Activated T-cell treated with anti-CD3 and anti-CD28 coated beads, Interleukin-2, amount 50 U/mL, for 48 hours (primary cell): ENCODE measurements at places on chromosomes 6 and 20.

DNA sequence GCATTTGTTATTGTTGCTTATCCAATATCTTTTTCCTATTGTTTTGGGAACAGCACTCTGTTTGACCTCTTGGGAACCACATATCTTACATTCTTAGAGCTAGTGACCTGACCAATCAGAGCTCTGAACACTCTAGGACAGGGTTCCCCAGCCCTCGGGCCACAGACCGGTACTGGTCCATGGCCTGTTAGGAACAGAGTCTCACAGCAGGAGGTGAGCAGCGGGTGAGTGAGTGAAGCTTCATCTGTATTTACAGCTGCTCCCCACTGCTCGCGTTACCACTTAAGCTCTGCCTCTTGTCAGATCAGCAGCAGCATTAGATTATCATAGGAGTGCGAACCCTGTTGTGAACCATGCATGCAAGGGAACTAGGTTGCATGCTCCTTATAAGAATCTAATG lies 226.0 kb upstream of the TSHZ2 start:
- no peak for DNase-seq

DNA sequence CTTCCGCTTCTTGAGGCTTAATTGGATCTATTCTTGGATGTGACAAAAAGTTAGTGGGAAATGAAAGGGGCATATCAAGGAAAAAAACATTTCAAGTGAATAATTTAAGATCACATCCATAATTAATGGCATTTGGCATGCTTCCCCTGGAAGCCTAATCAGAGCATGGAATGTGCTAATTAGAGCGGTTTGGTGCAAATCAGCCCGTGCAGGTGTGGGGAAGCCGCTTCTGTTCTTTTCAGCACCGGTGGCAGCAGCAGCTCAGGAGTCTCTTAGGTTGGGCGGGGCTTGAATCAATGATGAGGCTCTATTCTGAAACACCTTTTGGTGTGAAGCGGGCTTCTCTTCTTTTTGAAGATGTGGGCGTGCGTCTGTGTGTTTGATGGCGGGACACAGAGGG lies 301.2 kb downstream of the LRFN2 start:
- DNase-seq = no peak

- DNase-seq = peak; percentile 34
Measured at GRCh38 chr6:166333172-166333995, 9.0 kb downstream of the SFT2D1 start.

DNA sequence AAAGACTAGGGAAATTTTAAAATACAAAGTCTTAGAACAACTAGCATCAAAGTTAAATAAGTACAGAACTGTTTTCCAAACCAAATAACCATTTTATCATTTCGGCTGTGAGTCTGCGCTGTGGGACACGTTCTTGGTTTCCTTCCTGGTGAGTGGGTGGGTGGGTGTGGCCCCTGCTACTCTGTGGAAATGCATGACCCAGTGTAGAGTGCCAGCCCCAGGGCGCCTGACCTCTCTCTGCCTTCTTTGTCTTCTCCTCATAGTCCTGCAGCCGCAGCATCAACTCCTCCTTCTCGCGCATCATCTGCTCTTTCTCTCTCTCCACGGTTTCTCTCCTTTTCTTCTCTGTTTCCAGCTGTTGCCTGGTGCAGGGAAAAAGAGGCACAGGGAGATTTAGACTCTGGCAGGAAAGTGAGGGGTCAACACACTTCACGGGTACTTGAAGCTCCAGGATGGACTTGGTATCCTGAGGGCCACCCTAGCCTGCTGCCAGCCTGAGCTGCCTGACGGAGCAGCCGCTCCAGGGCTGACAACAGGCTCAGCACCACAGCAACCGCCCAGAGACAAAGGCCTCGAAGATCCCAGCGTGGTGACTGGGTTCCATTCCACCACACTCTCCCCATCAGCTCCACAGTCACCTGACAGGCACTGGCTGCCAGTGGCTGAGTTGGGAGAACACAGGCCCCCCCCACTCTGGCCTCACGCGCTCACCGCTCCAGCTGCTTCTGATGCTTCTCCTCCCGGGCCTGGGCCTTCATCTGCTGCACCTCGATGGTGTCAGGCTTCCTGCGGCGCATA lies 48.4 kb downstream of the EZR start:
- DNase-seq = no peak

GRCh38 chr6:84161190-84161589 lies 66.3 kb downstream of the CEP162 start:
- no peak for DNase-seq

DNA sequence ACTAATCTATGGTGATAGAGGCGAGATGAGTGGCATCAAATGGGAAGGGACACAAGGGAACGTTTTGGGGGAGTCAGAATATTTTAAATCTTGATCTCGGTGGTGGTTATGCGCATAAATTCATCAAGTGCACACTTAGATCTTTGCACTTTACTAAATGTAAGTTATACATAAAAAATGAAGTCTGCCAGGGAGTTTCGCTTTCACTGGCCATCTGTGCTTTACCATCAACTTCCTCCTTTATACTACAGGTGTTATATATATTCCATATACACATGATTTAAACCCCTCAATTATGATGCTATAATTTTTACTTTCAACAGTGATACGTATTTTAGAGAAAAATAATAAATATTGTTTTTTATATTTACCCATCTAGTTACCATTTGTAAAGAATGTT lies 97.6 kb upstream of the AKIRIN2 start:
- DNase-seq = no peak

DNA sequence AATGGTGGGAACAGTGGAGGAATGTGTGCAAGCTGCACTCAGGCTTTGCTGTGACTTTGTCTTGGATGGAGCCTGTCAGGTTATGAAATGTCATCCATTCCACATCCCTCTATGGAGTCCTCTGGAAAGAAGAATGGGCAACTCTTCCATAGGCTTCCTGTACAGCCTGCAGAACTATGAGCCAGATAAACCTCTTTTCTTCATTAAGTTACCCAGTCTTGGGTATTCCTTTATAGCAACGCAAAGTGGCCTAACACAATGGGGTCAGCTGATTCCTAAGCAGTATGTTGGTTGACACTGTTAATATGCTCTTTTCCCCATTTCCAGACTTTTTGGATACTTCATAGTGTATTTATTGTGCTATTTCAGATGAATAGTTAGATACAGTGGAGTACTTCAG lies 75.8 kb upstream of the IYD start:
- DNase-seq = no peak

- no peak for DNase-seq
Measured at GRCh38 chr20:9492067-9492466, 22.3 kb upstream of the LAMP5 start.

- DNase-seq = no peak
Measured at GRCh38 chr20:43766917-43767316, 40.1 kb upstream of the GTSF1L start.

- peak; percentile 26 for DNase-seq
Measured at GRCh38 chr6:144305985-144306384, 20.9 kb downstream of the UTRN start.

DNA sequence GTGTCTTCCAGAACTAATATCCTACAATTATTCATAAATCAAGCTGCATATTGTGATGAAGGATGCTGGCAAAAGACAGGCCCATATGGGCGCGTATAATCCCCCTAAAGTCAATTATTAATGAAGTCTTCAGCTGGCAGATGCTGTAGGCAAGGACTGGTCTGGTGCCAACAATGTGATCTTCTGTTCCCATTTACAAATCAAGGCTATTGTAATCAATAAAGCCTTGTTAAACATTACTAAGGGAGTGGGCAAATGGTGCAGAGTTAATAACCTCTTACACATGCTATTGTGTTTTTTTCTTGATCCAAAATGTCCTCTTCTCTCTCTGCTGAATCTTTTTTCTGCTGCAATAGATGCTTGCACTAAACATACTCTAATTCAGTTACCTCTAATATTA lies 119.0 kb downstream of the ALDH8A1 start:
- no peak for DNase-seq

DNA sequence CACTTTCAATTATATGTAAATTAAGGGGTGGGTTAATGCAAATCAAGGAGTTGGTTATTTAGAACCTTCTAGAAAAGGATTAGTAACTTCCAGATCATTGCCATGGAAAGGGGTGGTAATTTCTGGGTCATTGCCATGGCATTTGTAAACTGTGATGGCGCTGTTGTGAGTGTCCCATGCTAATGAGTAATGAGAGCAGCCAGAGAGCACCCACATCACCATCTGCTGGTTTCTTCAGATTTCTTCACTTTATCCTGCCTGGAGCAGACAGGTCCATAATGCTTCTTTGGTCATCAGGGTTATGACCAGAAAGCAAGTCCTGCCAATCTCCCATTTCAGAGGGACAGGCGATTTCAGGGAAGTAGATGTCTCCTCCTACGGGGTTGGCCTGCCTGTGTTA lies 311.3 kb upstream of the CNR1 start:
- no peak for DNase-seq

GRCh38 chr20:11766961-11767360 lies 150.7 kb upstream of the BTBD3 start:
- no peak for DNase-seq

DNA sequence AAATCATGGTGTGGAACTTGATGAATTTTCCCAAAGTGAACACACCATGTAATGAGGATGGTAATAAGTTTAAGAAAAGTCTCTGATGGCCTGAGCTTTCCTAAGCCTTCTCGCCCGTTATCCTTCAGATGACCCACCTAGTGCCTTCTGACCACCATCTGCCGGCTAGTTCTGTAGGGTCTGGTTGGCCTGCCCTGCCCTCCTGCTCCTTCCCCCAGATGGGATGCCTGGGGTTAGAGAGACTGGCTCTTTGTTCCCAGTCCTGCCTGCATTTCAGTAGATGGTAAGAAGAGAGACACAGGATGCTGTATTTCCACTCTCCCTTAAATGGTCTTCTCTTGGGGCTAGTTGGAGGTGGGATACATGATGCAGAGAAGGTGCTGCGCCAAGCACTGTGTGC lies 43.0 kb downstream of the TIAM2 start:
- no peak for DNase-seq

DNA sequence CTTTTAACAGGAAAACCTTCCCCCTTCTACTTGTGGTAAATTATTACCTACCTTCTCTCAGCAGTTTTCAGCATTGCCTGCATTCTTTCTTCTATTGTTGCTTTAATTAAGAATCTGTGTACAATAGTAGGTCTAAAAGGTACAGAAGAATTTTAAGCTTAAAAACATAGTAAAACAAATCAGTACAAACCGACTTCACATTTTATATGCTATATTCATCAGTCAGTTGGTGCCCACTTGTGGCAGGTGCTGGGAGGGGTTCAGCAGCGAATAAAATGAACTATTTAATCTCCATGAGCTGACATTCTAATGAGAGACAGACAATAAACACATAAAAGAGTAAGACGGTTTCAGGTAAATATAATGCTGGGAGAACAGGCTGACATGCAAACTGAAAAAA lies 73.4 kb upstream of the FBXO30 start:
- no peak for DNase-seq
